ENCODE measurements at places on chromosomes 1 and 21.

DNA sequence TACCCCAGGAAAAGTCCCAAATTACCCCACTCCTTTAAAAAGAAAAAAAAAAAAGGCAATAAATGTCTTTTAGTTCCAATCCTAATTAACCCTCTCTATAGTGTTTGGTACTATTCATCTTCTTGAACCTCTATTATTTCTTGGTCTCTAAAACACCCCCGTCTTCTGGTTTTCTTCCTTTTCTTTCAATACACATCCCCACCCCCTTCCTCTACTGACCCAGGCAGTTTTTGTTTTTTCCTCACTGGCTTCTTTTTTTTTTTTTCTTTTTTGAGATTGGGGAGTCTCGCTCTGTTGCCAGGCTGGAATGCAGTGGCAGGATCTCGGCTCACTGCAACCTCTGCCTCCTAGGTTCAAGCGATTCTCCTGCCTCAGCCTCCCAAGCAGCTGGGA lies 26.1 kb downstream of the EGLN1 start:
- no peak for DNase-seq

- DNase-seq = no peak
Observed at GRCh38 chr1:41454406-41454805, 30.1 kb downstream of the EDN2 start.

DNA sequence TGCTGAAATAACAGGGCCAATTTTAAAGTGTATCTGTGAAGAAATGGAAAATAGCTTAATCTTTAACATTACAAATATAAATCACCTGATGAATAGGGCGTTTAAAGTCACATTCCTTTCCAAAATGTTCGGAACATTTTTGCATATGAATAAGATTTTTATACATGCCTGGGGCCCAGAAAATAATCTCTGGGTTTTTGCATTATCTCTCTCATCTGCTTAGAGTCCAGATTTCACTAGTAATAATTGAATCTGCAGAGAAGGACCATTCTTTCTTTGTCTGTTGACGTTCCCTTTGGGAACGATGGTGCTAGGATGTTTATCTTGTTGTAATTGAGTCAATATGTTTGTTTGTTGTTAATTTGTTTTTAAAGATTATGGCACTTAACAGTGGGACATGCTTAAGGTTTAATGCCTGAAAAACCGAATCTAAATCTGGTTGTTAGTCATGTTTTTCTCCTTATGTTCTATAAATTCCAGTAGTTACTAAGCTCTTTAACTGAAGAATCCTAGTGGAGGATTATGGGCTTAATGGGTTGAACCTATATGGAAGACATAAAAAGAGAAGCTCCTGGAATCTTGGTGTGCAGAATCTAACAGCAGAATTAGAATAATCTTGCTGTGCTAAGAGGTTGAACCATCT lies 140.6 kb downstream of the VPS13D start:
- DNase-seq = no peak

DNA sequence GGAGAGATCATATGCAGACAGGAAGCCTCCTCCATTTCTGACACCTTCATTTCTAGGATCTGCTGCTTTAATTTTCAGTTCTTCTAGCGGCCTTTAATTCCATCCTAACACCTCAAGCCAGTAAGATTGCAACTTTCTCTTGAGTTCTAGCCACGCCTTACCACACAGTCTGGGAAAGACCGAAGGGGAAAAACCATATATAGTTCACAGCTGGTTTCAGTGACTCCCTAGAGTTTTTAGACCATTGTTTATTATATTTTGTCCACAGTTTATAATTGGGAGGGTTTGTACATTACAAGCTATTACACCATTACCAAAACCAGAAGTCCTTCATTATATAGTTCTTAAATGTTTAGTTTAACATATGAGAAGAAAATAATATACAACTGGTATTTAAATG lies 37.5 kb downstream of the DPH5 start:
- DNase-seq = no peak

- DNase-seq = no peak
Observed at GRCh38 chr1:184950227-184950626, 24.1 kb downstream of the NIBAN1 start.

DNA sequence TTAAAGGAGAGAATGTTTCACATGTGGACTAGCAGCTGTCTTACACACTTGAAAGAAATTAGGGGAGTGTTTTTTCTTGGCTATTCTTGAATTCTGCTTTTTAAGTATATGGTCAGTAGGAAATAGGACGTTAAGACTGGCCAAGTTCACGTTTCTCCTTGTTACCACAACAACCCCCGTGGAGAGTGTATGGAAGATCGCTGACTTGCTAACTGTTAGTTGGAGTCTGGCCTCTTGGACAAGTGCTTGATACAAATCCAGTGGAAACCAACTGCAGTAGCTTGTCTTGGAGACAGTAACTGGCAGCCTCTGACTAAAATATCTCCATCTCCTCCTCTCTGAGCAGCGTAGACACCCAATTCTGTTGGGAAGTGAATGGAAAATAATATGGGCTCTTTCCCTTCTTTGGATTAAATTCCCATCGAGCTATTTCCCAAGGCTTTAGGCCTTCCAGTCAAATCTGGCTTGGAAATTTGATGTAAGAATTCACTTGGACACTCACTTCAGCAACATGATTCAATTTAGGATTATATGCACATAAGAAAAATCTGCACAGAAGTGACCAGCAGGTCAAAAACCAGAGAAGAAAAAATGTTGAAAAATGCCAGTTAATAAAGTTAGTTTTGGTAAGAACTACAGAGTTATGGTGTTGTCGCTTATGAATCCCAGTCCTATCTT lies 3.6 kb upstream of the NFIA start:
- DNase-seq = no peak

Data from stromal cell of bone marrow (primary cell).